ENCODE measurements at places on chromosomes 2 and 18.

- no peak for DNase-seq
Measured at GRCh38 chr2:71700658-71701397, 247.5 kb downstream of the DYSF start.

GRCh38 chr2:181915102-181915501 lies 23.6 kb downstream of the ITPRID2 start:
- DNase-seq: no peak

GRCh38 chr2:9434489-9434888 lies 11.0 kb downstream of the CPSF3 start:
- DNase-seq: no peak

- DNase-seq: no peak
Measured at GRCh38 chr2:214215107-214215506, 195.7 kb upstream of the VWC2L start.

GRCh38 chr2:76180676-76181075 lies 470.0 kb upstream of the GCFC2 start:
- DNase-seq: no peak

- no peak for DNase-seq
Measured at GRCh38 chr18:60247103-60247502, 125.5 kb downstream of the MC4R start.

- DNase-seq: no peak
Measured at GRCh38 chr2:203690117-203690431, 16.4 kb upstream of the CD28 start.

GRCh38 chr2:11314487-11314886 lies 29.9 kb downstream of the ROCK2 start:
- DNase-seq: no peak

GRCh38 chr2:233705911-233706506 lies 6.7 kb upstream of the UGT1A5 start:
- no peak for DNase-seq

DNA sequence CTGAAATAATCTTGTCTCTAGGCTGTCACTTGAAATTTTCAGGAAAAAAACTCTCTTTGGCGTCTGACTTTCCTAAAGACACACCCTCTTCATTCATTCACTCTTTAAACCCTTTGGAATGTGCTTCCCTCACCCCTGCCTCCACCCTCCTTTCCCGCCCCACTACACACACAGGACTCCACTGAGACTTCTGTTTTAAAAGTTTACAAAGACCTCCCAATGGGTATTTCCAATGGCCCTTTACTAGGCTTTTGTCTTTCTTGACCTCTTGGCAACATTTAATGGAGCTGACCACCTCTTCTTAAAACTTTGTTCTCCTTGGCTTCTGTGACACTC lies 96.1 kb downstream of the RBMS1 start:
- DNase-seq: no peak

GRCh38 chr2:157501026-157501425 lies 57.1 kb upstream of the CYTIP start:
- no peak for DNase-seq

GRCh38 chr2:162706770-162707169 lies 131.8 kb downstream of the KCNH7 start:
- peak; percentile 80 for DNase-seq

- DNase-seq: no peak
Measured at GRCh38 chr2:161245261-161245553, 63.0 kb upstream of the PSMD14 start.

DNA sequence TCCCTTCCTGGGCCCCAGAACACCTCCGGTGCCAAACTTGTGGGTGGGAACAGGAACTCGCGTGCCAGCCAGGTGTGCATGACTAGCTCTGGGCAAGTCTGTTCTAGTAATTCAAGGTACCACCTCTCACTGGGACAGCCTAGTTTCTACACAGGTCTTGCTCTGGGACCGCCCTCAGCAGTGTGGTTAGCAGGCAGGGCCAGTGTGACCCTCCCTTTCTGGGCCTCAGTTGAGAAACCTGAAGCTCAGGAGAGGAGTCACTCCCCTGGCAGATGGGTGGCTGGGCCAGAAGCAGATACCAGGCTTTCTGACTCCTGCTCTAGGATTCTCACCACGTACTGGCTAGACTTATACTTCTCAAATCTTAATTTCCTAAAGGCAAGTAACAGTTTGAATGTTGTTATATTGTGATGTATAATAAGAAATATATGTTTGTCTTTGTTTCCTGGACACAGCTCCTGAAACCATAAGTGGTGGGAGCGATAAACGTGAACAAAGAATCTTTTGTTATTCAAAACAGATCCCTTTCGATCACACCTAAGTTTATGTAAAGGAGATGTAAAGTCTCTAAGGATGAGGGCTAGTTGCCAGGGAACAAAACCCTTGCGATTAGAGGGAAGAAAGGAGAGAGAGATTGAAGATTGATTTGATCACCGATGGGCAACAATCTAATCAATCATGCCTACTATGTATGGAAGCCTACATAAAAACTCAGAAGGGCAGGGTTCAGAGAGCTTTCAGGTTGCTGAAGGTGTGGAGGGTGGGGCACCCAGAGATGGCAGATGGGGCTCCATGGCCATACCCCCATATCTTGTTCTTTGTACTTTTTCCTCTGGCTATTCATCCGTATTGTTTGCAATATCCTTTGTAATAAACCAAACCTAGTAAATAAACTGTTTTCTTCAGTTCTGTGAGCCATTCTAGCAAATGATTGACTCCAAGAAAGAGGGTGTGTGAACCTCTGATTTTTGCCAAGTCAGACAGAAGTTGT lies 952 bp upstream of the UGT1A6 start:
- no peak for DNase-seq

- no peak for DNase-seq
Measured at GRCh38 chr2:11371092-11371937, 26.9 kb upstream of the ROCK2 start.

DNA sequence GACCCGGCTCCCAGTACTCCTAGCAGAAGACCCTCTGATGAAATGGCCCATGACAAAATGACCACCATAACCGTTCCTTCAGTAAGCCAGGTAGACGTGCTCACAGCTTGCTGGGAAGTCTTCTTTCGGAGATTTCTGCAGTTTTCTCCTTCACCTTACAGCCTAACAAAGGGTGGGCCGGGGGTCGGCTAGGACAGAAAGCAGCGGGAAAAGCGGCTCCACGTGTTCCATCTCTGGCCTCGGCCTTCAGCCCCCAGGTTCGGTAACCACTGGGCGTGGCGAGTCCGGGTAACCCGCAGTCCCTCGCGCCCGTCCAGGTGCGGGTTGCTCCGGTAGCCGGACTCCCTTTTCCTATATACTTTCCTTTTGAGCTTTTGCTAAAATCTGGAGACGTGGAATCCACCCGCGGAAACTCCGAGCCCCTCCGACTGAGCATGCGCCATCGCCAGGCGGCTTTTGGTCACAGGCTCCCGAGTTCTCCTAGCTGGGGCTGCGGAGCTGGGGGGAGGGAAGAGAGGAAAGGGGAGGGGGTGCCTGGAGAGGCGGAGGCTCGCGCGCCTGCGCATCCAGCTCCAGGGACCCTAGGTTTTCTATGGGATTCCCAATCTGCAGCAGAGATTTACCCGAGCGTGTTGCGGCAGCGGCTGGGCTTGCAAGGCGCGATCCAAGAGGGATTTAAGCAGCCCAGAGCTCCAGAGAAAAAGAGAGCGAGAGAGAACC lies at the start of gene VSNL1:
Gene VSNL1 (plus strand): TSS at position 604 of the 720 bp plus-strand sequence. CDS start 51,379 bp downstream, outside the sequence.
- peak; percentile 62 for DNase-seq

- no peak for DNase-seq
Measured at GRCh38 chr2:224847381-224847780, 131.2 kb upstream of the CCDC195 start.

- DNase-seq: no peak
Measured at GRCh38 chr2:212223696-212224095, 314.9 kb downstream of the ERBB4 start.

DNA sequence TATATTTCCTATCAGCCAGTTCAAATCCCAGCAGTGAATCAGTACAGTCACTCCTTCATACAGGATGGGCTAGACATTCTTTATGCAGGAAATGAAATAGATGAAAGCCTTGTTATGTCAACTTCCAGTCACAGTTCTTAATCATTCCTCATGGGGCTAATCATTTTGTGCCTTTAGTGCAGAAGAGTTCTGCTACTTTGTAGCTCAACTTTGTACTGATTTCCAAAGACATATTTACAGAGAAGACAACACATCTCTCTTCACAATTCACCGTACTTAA lies 593.9 kb upstream of the NETO1 start:
- DNase-seq: no peak

GRCh38 chr2:40283111-40283909 lies 168.6 kb downstream of the SLC8A1 start:
- no peak for DNase-seq

DNA sequence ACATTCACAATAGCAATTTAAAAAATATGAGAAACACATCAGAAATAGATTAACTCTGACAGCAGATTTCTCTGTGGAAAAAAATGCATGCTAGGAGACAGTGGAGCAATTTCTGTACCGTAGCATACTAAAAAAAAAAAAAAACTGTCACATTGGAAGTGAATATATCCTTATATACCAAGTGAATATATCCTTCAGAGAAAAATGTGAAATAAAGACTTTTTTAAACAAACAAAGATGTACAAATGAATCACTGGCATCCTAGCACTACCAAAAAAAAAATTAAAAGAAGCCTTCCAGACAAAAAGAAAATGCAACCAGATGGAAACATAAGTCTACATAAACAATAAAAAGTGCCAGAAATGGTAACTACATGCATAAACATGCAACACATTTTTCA lies 169.4 kb downstream of the NBAS start:
- DNase-seq: no peak

DNA sequence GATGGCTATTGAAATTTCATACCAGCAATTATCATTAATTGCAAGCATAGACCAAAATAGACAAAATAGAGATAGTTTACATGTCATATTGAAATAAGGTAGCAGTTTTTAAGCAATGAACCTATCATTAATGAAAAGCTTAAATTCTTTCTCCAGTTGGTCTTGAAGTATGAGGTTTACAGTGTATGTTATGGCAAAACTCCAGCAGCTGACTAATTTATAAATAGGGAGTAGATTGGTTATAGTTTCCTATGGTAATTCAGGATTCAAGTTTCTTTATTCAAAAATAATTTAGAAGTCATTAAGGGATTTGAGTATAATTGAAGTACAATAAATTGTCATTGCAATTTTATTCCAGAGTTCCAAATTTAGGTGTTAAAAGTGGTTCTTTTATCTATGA lies 69.6 kb upstream of the COL5A2 start:
- no peak for DNase-seq

GRCh38 chr2:39642051-39642718 lies 23.5 kb upstream of the TMEM178A start:
- DNase-seq: no peak

DNA sequence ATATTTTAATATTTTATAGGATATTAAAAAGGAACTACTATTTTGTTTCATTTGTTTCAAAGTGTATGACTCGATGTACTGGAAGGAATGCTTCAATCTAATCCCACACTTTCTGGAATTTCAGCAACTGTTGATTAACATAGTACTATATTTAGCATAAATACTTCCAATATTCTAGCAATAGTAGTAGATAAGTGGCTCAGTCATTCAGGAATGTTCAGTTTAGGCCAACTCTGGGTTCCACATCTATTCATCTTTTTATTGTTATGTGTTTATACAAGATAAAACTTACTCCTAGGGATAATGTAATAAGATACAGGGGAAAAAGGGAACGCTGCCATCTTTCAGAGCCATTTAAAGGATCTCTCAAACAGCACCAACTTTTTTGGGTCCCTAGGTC lies 22.3 kb upstream of the ORC2 start:
- DNase-seq: no peak

DNA sequence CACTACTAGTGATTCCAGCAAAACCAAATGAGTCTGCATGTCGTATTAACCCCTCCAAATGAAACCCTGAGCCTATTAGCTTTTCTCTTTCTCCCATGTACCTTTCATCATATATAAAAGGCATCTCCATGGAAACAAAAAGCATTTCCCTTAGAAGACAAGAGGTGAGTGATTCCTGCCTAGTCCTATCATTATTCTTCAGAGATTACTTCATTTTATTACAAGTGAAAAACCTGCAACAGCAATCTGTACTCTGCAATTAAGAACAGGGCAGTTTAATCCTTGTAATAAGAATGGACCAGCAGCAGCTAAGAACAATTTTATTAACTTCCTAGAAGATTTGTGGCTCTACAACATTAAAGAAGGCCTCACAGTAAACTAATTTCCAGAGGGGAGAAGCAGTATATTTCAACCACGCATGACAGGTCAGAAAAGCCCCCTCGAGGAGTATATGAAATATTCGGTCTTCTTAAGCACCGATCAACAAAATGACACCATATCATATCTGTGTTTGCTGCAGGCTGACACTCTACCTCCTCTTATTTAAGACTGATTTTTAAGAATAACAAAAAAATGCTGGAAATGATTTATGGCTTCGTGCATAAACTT lies 132.3 kb upstream of the TFPI start:
- no peak for DNase-seq

DNA sequence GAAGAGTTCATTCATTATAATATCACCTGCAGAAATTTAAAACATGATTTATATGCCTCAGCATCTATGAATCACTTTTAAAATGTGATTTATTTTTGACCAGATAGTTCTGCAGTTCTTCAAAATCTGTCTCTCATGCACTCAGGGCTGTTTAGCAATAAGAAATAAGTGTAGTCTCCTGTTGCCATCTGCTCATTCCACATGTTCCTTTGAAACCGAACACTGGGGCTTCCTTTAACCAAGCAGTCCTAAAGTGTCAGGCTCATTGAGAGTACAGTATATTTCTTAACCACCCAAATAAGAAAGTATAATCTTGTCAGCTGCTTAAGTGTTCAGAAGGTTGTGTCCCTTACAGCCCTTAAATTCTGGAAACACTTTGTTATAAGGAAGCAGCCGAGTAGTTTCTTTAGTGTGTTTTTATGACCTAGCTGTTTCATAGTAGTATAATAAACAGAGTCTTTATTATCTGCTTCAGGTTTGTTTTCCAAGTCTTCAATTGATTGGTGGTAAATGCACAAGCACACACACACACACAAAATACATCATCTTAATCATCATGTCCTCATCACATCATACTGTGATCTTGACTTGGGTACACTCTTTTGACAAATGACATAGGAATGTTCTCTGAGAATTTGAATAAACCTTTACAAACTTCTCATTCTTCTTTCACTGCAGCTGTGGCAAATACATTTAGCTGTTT lies 10.4 kb downstream of the WDR7 start:
- DNase-seq: no peak

- no peak for DNase-seq
Measured at GRCh38 chr2:196594158-196594557, 45.4 kb upstream of the CCDC150 start.

DNA sequence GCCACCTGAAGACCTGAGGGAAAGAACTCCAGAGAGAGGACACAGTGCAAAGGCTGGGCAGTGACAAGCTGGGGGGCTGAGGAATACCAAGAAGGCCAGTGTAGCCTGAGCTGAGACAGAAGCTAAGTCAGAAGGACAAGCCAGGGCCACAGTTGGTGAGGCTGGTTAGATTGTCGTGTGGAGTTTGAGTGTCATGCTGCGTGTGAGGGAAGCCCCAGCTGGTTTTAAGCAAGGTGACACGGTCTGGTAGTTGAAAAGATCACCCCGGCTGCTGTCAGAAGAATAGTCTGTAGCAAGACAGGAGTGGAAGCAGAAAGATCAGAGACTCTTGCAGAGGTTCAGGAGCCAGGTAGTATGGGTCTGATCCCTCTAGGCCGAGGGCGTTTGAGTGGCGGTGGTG lies 50.6 kb upstream of the RMDN2 start:
- DNase-seq: no peak

Data from NCI-H1092 treated with DMSO at 0.1 percent for 48 hours (cell line).